ENCODE measurements at places on chromosomes 7 and 10. TPM values are rescaled to one million over a fixed set of nuclear protein-coding genes. Genes with fewer than 3 reads are reported as not detected.

STAMBPL1 gene
- total RNA-seq, result 4.3 TPM

MGMT gene
- total RNA-seq, result 37.7 TPM

LIPN gene
- total RNA-seq, result not detected

DNA sequence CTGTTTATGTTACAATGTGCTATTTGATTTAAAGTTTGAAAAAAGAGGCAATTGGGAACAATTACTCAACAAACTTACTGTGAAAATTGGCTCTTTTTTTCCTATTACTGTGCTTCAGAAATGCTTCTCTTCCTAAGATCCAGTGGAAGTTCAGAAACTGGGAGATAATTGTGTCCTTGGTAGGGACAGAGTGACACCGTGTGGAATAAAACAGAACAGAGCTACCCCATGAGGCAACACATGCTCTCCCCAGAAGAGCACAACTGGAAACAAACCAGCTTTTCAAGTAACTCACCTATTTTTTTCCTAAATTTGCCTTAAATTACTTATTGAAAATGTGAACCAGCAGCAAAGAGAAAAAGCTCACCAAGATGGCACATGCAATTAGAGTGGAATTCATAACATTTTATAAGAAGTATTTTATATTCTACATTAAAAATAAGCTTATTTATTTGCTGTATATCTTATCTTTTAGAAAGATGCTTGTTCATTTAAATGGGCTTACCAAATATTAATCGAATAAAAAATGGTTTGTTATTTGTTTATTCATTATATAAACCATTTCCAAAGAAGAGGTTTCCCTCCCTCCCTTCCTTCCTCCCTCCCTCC lies 346.1 kb upstream of the ANKRD30A start:
- DNase-seq, result peak; percentile 66

DNA sequence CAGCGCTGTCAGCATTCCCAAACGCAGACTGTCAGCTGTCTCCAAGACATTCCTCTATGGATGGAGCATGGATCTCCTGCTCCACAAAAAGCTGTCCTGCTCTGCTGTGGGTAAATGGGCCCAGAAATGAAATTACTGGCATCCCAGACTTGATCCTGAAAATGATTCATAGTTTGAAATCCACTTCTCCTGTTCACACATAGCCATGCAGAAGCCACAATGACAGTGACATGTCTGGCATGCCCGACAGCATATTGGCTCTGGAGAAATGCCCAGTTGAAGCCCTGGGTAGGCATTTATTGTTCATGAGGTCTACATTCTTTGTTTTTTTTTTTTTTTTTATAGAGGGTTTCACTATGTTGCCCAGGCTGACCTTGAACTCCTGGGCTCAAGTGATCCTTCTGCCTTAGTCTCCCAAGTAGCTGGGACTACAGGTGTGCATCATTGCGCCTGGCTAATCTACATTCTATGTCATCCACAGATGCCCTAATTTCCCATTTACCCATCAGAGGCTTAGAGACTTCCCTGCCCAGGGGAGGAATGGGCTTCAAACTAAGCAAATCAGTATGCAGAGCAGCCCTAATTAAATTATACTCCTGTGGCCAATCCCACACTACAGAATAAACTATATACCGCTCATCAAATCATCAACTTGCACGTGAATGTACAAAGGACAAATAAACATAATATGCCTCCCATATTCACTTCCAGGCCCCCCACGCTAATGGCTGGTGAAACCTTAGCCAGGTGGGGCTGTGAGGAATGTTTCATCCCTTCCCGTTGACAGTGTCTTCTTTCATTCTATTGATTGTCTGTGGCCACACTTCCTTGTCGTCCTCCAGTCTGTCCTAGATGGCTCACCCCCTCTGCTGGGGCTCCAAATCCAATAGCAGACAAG lies 61.8 kb upstream of the EEPD1 start:
- DNase-seq, result no peak

DNA sequence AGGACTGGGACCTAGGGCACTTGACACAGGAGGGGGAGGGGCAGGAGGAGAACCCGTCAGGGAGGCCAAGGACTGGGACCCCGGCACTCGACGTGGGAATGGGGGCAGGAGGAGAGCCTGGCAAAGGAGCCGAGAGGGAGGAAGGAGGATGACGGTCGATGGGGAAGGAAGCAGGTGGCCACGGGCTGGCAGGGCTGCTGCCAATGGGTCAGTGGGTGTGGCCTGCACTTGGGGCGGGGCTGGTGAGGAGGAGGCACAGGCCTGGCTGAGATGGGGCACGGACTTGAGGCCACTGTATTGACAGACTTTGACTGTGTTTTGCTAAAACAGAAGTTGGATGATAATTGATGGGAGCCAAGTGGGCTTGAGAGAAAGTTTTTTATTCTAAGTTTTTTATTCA lies 68.9 kb downstream of the RBM33 start:
- DNase-seq, result no peak

- DNase-seq, result peak; percentile 73
Measured at GRCh38 chr10:61942604-61943461, 41.3 kb downstream of the ARID5B start.
